ENCODE measurements at places on chromosomes 6 and 20.

- no peak for DNase-seq
Observed at GRCh38 chr6:75213732-75214131, 7.9 kb upstream of the COL12A1 start.

DNA sequence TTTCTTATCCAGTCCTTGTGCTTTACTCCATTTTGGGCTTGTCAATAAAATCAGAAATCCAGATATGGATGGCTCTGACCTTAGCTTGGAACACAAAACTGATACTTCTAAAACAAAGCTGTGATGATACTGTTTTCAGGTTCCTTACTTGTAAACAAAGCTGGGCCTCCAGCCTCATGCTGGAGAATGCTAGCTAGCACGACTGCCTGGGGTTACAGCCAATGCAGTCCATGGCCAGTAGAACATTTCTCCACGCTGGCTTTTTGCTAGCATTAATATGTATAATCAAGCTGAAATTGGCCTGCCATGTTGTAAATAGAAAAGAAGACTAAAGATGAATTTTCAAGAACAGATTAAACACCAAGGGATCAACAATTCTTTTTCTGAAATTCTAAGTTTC is 63.9 kb downstream of the MTHFD1L start:
- DNase-seq = no peak

DNA sequence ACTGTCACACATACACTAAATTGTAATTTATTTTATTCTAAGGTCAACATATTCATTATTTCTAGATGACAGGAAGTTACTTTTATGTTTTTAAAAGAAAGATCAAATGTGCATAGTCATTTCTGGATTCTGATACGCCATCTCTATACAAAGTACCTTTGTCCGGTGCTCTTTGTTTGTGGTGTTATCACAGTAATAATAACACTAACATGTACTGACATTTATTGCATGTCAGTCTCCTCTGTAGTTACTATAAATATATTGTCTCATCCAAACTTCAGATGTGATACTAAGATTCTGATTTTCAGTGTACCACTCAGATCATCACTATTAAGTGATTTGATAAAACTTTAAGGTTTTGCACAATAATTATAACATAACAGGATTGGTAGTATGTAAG is 90.3 kb upstream of the TPD52L1 start:
- DNase-seq = no peak

GRCh38 chr20:61295682-61296628 is 43.9 kb downstream of the CDH4 start:
- DNase-seq = no peak

GRCh38 chr6:209432-210103 is 82.7 kb upstream of the DUSP22 start:
- peak; percentile 68 for DNase-seq

GRCh38 chr20:48236000-48236970 is 451.0 kb upstream of the SULF2 start:
- DNase-seq = no peak
